ENCODE measurements at places on chromosomes 13 and 19.
A peak's percentile ranks its signal among the peaks of the same experiment; 100 is the strongest.

GRCh38 chr13:50584856-50585580 is 258.5 kb downstream of the DLEU7 start:
- no peak overlapping the region for H3K4me3 ChIP-seq
- no peak overlapping the region for H3K27ac ChIP-seq
- no peaks in the 10 kb centered on the region for H3K36me3 ChIP-seq
- DNase-seq = no peak

DNA sequence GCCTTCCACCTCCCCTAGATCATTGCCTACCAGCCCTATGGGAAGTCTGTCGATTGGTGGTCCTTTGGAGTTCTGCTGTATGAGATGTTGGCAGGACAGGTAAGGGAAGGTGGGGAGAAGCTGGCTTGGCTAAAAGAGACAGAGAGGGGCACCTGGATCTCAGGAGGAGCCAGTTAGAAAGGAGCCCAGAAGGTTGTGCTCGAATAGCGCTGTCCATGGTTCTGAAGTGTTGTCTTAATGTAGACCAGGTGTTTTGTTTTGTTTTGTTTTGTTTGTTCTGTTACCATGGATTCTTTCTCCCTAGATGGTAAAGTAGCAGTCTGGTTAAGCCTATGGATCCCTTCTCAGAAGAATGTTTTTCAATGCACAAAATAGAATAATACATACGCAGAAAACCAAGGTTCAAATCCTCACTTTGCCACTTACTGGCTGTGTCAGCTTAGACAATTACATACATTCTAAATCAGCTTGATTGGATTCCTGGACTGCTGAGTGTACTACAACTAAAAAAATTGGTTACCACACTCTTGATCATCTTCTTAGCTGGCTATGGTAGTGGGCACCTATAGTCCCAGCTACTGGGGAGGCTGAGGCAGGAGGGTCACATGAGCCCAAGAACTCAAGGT is 5.9 kb upstream of the CACNG7 start:
- H3K4me1 ChIP-seq = no peaks in the 10 kb centered on the region
- no peak overlapping the region for H3K4me3 ChIP-seq
- H3K36me3 ChIP-seq = no peaks in the 10 kb centered on the region
- DNase-seq = peak; percentile 33

DNA sequence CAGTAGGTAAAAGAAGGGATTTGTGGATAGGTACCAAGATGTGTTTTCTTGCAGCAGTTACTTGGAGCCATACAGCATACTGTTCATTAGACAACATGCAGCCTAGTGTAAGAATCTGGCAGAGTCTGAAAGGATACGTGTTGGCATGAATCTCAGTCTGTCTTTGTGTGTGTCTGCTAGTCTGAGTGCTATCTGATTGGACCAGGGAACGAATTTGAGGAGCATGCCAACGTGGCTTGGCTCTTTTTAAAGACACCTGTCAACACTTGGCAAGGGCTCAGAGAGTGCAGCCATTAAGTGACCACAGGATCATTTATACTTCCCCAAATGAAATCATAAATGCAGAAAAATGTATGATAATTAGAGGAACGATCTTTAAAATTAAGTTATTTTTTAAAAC is 27.6 kb upstream of the ATXN8OS start:
- DNase-seq = peak; percentile 0
- H3K4me1 ChIP-seq = no peaks in the 10 kb centered on the region
- no peak overlapping the region for H3K4me3 ChIP-seq
- no peaks in the 10 kb centered on the region for H3K36me3 ChIP-seq

DNA sequence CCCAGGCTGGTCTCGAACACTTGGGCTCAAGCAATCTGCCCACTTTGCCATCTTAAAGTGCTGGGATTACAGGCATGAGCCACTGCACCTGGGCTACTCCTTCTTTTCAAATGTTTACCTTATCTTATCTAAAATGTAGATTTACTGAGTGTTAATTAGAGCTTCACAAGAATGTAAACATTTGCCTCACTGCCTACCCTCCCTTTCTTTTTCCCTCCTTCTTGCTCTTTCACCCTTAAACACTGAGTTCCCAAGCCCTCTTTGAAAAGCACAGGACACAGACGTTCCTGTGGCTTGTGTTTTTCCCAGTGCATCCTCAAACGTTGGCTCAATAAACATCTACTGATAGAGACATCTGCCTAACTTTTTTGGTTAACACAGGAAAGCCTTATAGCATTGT is 32.7 kb upstream of the CYSLTR2 start:
- no peak overlapping the region for H3K27ac ChIP-seq
- H3K4me1 ChIP-seq = no peaks in the 10 kb centered on the region
- peak; percentile 21 for DNase-seq
- H3K36me3 ChIP-seq = no peaks in the 10 kb centered on the region
- H3K27me3 ChIP-seq = no peaks in the 10 kb centered on the region
- H3K4me3 ChIP-seq = no peak overlapping the region

GRCh38 chr19:40421993-40422747 is 3.6 kb downstream of the SERTAD1 start:
- H3K36me3 ChIP-seq = peaks cover 9% of the 10 kb centered on the region
- peaks cover 8% of the 10 kb centered on the region for H3K4me1 ChIP-seq
- DNase-seq = no peak
- H3K27me3 ChIP-seq = no peaks in the 10 kb centered on the region
- no peak overlapping the region for H3K4me3 ChIP-seq
- H3K27ac ChIP-seq = peak overlapping the region; percentile 90

DNA sequence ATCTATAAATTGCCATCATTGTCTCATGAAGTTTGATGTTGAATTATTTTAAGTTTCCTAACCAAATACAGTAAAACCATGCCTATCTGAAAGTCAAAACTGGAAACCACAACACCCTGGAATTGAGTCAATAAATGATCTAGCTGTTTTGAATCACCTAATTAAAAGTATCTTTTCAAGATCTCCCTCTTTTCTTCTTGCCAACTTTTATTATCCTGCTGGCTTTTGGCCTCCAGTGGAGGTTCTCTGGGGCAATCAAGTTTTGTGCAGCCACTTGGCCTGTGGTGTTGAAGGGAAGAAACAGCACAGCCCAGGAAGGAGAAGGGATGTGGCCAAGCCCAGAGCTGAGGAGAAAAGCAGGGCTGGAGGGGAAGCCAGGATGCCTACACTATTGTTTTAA is 255.4 kb downstream of the COG6 start:
- no peaks in the 10 kb centered on the region for H3K36me3 ChIP-seq
- no peak overlapping the region for H3K27ac ChIP-seq
- DNase-seq = peak; percentile 6
- no peaks in the 10 kb centered on the region for H3K27me3 ChIP-seq
- H3K4me3 ChIP-seq = no peak overlapping the region

DNA sequence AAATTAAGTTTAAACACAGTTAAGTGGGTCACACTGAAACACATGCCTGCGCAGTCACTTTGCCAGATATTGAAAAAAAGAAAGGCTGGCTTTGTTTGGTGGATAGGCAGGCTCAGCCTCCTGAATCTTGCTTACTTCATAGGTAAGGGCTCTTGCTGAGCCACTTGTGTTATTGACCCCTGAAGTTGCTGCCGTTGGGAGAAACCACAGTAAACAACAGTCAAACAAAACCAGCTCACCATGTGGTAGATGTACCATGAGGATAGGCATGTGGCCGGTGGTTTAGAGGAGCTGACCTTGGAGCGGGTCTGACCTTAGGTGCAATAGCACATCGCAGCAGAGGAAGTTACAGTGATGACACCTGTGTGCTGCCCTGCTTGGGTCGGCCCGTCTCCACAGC is 52.2 kb downstream of the SPATA13 start:
- no peaks in the 10 kb centered on the region for H3K36me3 ChIP-seq
- H3K27ac ChIP-seq = no peak overlapping the region
- no peaks in the 10 kb centered on the region for H3K4me1 ChIP-seq
- no peak overlapping the region for H3K4me3 ChIP-seq

GRCh38 chr19:16862826-16863415 is 25.9 kb upstream of the F2RL3 start:
- no peak overlapping the region for H3K4me3 ChIP-seq
- H3K27ac ChIP-seq = no peak overlapping the region
- no peak for DNase-seq

- no peaks in the 10 kb centered on the region for H3K36me3 ChIP-seq
- H3K4me3 ChIP-seq = no peak overlapping the region
- no peaks in the 10 kb centered on the region for H3K4me1 ChIP-seq
- no peak for DNase-seq
Measured at GRCh38 chr13:109816112-109816807, 29.9 kb upstream of the IRS2 start.

DNA sequence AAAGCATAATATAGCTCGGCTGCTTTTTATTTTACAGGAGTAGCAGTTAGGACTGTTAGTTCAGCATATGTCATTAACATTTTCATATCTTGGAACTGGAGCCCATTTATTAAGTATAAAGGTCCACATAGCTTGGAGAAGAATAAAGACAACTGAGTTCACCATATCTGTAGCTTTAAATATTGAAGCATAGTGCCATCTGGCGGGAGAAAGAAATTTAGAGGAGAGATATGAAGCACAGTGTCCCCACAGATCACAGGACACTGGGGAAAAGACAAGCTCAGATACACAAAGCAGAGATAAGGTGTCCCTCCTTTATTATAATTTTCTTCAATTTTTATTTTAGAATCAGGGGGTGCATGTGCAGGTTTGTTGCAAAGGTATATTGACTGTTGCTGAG is 104.7 kb upstream of the FREM2 start:
- H3K4me3 ChIP-seq = no peak overlapping the region
- no peak overlapping the region for H3K27ac ChIP-seq
- H3K4me1 ChIP-seq = no peaks in the 10 kb centered on the region
- DNase-seq = peak; percentile 44
- H3K36me3 ChIP-seq = no peaks in the 10 kb centered on the region
- no peaks in the 10 kb centered on the region for H3K27me3 ChIP-seq

- H3K27me3 ChIP-seq = no peaks in the 10 kb centered on the region
- no peak overlapping the region for H3K4me3 ChIP-seq
- peak; percentile 77 for DNase-seq
- H3K36me3 ChIP-seq = peaks cover 45% of the 10 kb centered on the region
- peak overlapping the region; percentile 93 for H3K27ac ChIP-seq
Measured at GRCh38 chr19:41298348-41298964, 11.5 kb upstream of the CCDC97 start.

- no peaks in the 10 kb centered on the region for H3K27me3 ChIP-seq
- DNase-seq = peak; percentile 67
- no peak overlapping the region for H3K27ac ChIP-seq
- H3K36me3 ChIP-seq = no peaks in the 10 kb centered on the region
- no peak overlapping the region for H3K4me3 ChIP-seq
- no peaks in the 10 kb centered on the region for H3K4me1 ChIP-seq
Measured at GRCh38 chr13:73782450-73783449, 351.5 kb downstream of the KLF12 start.

GRCh38 chr19:56301886-56302620 is 12.6 kb downstream of the ZSCAN5A start:
- no peak overlapping the region for H3K4me3 ChIP-seq
- H3K27ac ChIP-seq = no peak overlapping the region
- H3K27me3 ChIP-seq = no peaks in the 10 kb centered on the region
- no peaks in the 10 kb centered on the region for H3K36me3 ChIP-seq
- no peaks in the 10 kb centered on the region for H3K4me1 ChIP-seq

DNA sequence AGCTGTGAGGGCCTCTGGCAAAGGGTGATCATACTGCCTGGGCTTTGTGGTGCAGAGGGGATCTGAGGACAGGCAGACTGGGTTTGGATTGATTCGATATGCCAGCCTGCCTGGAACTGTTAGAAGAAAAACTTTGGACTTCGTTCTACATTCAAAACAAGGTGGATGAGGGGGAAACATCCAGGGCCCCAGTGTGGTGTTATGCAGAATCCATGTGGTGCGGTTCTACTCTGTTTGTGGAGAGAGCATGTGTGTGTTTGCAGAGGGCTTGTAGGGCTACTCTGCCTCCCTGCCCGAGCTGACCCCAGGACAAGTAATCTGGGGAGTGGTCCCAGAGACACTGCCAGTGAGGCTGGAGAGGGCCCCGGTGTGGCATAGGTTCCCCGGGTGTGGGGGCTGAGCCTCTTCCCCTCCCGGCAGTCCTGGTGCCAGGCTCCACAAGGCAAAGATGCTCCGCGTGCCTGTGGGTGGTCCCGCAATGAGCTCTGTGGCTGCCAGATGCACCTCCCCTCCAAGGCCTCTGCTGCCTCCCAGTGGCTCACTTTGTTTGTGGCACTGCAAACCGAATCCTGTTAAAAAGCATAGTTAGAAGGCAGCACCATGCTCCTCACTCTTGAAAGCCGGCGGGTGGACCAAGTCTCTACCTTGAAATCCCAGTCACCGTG is 22.3 kb upstream of the TFDP1 start:
- H3K36me3 ChIP-seq = no peaks in the 10 kb centered on the region
- peak; percentile 75 for DNase-seq
- no peaks in the 10 kb centered on the region for H3K4me1 ChIP-seq
- H3K27ac ChIP-seq = no peak overlapping the region
- H3K4me3 ChIP-seq = no peak overlapping the region
- no peaks in the 10 kb centered on the region for H3K27me3 ChIP-seq

DNA sequence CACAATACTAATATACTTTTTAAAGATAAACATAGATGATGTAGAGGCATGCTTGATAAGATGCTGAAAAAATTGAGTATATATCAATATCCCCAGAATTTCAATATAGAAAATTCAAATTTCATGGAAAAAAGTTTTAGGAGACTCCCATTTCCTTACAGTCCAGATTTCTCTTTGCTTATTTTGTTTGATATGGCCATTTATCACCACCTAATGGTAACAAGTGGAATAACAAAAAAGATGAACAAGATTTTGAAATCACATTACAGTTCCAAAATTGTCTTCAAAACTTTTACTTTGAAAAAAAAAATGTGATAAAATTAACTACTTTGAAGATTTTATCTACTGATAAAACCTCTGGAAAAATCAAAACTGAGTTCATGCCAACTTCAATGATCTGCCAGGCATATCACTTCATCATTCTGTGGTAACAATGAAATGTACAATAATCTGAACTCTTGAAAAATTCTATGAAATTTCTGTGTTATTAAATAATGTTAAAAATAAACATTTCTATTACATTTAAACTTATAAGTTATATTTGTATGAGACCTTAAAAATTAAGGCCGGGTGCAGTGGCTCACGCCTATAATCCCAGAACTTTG is 17.5 kb downstream of the MIPEP start:
- no peaks in the 10 kb centered on the region for H3K27me3 ChIP-seq
- no peak overlapping the region for H3K4me3 ChIP-seq
- H3K4me1 ChIP-seq = peaks cover 16% of the 10 kb centered on the region
- H3K36me3 ChIP-seq = peaks cover 2% of the 10 kb centered on the region

DNA sequence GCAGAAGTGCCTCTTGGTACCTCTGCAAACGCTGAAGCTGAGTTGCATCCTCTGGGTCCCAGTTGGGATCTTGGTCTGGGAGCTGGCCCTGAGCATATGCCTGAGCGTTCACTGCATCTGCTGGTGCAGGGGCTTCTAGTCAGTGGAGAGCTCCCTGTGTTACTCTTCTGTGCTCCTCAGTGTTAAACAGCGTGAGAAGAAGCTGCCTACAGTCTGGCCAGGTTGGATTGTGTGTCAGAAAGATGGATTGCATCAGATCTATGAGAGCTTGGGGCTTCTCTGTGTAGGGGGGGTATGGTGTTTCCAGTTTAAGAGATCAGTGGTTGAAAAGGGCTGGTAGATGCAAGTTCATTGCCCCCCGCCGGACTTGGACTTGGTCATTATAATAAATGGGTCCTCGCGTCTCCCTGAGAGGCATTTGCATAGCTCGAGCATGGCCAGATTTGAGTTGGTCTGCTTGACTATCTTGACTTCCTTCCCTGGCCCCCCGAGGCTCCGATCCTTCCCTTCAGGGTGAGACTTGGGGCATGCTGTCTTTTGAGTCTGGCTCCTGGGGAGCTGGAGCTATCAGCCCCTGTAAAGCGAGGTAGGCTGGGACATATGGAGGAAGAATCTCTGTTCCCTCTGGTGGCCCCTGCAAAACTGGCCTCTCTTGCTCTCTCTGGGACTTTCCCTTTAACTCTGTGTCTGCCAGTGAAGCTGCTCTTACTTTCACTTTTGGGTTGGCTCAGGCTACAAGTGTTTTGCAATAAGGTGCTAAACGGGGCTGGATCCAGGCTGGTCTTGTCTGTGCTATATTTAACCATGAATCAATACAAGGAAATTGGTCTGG is 52.9 kb downstream of the OR10H4 start:
- peak overlapping the region; percentile 46 for H3K4me3 ChIP-seq
- no peaks in the 10 kb centered on the region for H3K27me3 ChIP-seq
- peaks cover 2% of the 10 kb centered on the region for H3K4me1 ChIP-seq
- peak; percentile 84 for DNase-seq
- H3K36me3 ChIP-seq = no peaks in the 10 kb centered on the region

Data from fibroblast of lung (primary cell).